ENCODE measurements at places on chromosomes 2 and 18.
A peak's percentile ranks its signal among the peaks of the same experiment; 100 is the strongest.

DNA sequence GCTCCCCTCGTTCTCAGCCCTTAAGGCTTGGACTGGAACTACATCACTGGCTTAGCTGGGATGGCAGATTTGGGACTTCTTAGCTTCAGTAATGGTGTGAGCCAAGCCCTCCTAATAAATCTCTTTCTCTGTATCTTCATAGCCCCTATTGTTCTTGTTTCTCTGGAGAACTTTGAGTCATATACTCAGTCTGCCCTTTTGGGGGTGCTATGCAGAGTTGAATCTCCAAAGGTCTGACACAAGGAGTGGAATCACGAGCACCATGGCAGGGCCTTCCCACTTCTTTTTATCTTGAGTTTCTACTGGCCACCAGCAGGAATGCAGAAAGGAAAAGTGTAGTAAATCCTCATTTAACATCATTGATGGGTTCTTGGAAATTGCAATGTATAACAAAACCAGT is 13.3 kb upstream of the TGFA start:
- no peak for DNase-seq

- DNase-seq, result no peak
Observed at GRCh38 chr18:46373131-46373530, 268.9 kb downstream of the HAUS1 start.

DNA sequence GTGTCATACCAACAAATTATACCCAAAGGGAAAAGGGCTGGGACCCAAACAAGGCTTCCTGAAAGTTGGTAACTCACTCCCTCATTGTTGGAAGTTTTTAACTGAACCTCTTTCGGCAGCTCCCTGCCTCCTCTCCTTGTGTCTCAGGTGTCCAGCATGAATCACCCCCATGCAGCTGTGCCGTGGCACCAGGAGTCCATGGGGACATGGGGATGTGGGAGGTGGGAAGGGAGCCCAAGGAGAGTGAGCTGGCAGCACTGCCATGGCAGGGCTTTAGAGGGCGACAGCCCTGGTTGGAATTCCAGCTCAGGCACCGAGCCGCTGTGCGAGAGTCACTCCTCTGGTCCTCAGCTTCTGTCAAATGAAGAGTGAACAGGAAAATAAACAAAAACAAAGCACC is 12.5 kb upstream of the GYPC start:
- no peak for DNase-seq

DNA sequence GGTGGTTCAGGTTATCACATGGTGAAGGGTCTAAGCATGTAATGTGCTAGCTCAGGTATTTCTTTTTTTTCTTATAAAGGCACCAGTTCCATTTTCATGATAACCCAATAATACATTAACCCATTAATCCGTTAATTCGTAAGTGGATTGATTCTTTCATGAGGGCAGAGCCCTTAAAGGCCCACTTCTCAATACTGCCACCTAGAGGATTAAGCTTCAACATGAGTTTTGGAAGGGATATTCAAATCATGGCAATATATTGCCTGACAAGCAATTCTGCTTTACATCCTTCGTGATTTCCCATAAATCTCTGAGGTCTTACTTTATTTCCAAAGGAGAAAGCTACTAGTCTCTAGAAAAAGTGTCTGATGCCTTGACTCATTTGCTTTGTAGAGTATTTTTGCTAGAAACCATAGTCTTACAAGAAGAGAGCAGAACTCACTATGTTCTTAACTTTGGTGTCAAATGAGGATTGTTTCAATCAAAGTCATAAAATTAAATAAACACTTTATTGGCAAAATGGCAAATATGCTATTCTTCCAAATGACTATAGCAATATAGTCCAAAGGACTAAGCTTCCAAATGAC is 271.3 kb downstream of the KCNS3 start:
- DNase-seq, result no peak

DNA sequence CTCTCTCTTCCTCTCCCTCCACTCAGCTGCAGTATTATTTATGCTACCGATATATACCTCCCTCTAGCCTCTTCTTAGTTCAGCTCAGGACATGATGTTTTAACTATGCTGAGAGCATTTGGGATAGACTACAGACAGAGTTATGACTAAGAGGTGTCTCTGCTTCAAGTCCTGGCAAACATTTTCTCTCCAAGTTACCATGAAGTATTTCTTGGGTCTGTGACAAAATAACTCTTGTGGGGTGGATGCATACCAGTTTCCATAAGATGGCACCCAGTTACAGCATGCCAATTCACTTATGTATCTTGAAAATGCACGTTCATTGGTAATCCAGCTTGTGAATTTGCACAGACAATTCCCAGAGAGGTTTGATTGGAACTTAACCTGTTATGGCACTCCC is 737.6 kb downstream of the SLC4A3 start:
- no peak for DNase-seq

GRCh38 chr18:65422544-65423136 is 328.2 kb upstream of the CDH7 start:
- DNase-seq, result no peak

DNA sequence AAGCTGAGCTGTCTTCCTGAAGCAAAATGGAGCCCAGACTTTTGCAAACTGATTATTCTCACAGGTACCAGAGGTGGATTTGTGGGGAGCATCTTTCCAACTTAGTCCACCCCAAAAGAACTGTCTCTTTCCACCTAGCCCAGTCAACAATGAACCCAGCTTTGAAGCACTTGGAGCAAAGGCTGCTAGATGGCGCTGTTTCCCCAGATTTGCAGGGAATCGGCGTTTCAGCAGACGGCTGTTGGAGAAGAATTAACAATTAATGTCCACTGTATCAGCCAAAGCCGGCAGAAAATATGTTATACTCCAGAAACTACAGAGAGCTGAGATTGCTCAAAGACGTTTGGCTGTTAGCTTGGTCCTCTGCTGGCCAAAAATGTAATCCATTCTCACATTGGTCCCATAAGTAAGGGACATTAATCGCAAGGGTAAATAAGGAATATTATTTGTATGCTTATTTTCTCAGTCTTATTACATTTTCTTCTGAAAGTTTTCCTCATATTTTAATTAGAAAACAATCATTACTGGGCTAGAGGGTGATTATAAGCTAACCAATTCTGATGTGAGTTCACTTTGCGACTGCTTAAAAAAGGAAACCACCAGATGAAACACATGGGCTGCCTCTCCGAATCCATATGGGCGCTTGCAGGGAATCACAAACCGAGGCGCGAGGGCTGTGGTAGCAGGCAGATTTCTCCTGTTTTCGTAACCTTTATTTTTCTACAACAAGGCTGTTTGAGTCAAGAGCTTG is 423.8 kb upstream of the MEX3C start:
- DNase-seq, result peak; percentile 42

- no peak for DNase-seq
Observed at GRCh38 chr18:68703326-68703725, 11.6 kb downstream of the TMX3 start.

DNA sequence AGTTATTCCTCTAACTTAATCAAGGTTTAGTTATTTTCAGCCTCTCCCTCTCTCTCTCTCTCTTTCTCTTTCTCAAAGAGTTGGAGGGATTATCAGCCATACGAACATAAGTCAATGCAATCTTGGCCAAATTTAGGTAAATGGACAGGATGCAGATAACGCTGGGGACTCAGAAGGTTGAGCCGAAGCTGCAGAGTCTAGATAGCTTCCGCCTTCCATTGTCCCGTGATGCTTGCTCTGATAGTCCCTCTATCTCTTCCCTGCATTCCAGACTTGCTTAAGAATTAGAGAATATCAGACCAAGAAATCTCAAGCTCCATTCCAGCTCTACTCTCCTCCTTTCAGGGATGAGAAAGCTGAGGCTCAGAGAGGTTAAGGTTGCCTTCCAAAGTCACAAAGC is 502.8 kb upstream of the TNP1 start:
- DNase-seq, result no peak

- no peak for DNase-seq
Observed at GRCh38 chr18:33840212-33840593, 262.2 kb downstream of the ASXL3 start.

- DNase-seq, result peak; percentile 37
Observed at GRCh38 chr2:240060977-240061591, 7.8 kb upstream of the OR6B3 start.

GRCh38 chr2:146228466-146229058 is 1616.3 kb upstream of the ACVR2A start:
- DNase-seq, result no peak

- no peak for DNase-seq
Observed at GRCh38 chr2:181814057-181814491, 77.5 kb upstream of the ITPRID2 start.

DNA sequence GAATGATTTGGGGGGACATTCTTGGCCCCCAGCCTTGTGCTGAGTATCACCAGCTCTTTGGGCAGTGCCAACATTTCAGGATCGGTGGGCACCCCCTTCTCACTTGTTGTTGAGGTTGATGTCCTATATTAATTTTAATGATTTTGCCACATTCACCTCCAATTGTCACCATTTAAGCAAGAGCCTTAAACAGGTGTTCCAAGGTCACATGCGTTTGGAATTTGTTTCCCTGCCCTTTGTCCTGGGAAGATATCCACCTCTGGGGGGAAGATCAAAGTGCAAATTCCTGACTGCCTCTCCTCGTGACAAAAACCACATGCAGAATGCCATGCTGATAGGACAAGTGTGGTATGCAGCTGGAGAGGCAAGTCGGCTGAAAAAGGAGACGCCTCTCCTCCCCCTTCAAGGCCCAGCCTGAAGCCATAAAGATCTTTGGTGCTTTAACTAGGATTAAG is 72.5 kb upstream of the ID2 start:
- DNase-seq, result no peak

DNA sequence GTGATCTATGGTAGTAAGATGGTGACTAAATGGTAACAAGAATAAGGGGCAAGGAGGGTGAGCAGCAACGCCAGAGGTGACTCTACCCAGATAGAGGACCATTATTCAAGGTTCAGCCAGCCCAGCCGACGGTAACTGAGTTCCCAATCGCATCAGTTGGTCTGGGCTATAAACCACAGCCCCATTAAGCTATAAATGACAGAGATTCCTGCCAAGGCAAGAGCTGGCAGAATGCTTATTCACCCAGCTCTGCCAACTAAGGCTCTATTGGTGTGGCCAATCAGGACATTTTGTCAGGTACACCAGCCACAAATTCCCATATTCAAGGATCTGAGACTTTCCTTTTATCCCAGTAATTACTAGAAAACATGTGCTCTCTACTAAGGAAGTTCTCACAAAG is 3.6 kb downstream of the CHN1 start:
- no peak for DNase-seq

- no peak for DNase-seq
Observed at GRCh38 chr2:150806336-150806735, 318.9 kb upstream of the RND3 start.

DNA sequence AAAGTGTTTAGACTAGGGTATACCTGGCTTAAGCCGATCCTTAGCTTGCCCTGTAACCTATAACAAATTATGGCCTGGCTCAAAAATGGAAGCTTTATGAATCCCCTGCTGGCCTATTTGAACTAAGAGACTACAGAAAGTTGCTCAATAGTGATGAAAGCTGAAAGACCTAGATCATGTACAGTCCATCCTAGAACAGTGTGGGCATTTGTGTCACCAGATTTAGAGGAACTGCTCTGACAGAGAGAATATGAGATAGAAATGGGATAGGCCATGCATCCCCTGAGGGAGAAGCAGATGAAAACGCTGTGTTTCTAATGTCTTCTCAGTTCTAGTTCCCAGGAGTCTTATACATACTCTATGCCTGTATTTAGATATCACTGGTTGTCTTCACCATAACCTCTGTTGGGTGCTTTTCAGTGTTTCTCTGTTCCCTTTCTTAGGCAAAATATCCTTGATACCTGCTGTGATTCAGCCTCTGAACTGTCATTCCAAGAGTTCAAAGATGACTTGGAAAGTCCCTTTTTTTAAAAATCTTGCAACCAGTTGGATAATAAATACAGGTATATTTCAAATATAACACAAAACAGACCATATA is 246.9 kb upstream of the SLC39A10 start:
- no peak for DNase-seq

DNA sequence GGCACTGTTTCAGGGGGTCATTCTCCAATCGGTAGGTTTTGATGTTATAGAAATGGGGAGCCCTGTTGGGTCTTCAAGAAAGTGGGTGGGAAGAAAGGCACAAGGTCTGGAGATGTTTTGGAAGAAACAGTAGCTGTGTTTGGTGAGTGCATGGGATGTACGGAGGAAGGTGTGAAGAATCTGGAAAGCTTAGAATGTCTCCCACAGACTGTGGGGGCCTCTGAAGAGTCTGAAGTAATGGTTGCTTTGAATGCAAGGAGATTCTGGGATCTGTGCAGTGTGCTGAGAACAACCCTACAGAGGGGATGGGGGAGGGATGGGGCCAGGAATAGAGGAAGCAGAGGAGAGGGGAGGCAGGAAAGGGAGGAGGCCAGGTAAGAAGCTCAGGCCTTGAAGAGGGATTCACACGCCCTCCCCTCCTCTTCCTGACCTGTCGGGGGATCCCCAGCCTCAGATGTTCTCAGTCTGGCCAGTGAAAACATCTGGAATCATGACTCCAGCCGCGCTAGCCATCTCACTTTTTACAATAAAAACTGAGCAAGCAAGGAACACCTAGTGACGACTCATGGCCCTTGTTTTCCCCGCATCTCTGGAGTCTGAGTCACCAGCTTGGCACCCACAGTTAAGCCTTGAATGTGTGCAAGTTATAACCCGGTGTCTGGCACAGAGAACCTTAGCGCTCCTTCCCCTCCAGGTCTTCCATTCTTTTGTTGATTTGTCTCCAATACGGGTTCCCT is 74.2 kb downstream of the SH3BP4 start:
- DNase-seq, result no peak

DNA sequence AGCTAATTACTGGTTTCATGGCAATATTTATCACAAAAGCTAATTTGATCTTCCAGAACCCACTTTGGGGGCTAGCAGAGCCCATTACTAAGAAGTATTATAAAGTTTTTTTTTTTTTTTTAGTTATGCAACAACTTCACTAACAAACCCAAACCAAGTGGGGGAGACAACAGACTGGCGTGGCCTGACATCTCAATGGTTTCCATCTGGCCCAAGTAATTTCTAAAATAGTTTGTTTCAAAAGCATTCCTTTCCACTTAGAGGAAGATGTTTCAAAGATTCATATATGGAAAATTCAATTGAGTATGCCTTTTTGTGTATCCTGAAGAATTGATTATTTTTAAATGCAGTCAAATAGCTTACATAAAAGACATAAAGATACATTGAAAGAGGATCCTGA is 367.1 kb downstream of the HRH4 start:
- no peak for DNase-seq

DNA sequence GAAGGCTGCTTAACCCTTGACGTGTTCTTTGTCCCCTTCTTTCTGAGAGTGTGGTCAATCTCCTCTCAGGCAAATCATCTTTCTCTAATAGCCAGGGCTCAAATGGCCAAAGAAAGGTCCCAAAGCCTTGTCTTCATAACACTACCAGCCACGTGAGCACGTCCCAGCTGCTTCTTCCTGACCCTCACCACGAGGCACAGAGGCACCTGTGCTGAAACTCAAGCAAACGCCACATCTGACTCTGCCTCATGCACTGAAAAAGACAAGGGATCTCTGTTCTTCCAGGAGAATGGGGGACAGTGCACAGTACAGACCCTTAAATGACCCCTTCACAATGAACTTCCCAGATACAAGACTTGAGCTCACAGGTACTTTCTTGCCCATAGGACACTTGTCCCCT is 31.8 kb downstream of the BCL11A start:
- no peak for DNase-seq

Measured in activated T-cell treated with anti-CD3 and anti-CD28 coated beads, Interleukin-2, amount 50 U/mL, for 48 hours (primary cell).